ENCODE measurements at places on chromosomes 1 and 21. TPM values are rescaled to one million over a fixed set of nuclear protein-coding genes. Genes with fewer than 3 reads are reported as not detected.

DNA sequence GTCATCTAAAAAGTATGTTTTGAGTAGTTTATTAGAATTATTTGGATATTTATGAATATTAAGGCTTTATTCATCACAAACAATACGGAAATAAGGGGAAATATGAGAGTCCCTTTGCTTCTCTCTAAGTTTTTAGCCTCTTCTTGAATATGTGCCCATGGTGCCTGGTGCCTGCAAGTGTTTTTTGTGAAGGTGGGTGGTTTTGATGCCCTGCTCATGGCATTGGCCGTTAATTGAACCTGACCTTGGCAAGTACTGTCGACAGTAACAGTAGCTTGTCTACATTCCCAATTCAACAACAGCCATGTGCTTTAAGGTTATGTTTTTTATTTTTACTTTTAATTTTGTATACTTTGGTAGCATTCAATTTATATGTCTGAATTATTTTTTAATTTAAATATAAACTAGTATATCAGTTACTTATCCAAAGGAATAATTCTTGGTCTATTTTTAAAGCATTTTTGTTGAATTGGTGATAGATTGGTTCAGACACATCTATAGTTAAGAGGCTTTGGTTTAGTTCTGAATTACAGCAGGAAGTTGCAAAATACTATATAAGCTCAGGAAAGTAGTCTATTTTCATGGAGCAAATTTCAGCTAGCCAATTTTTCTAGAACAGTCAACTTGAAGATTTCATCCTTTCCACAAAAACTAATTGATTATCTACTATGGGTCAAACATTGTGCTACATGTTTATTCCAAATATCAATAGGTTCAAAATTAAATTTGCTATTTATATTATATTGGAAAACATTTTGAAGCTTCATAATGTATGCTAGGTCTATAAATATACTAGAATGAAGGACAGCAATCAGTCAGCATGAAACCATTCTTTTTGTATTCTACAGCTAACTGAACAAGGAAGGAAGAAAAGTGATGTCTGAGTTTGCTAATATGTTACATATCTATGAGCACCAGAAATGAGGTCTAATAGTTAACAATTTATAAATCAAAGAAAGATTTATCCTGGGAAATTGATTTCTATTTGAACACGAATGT lies 184.4 kb downstream of the MRPL39 start:
- no peak overlapping the region for H3K4me3 ChIP-seq
- no peaks in the 10 kb centered on the region for H3K27me3 ChIP-seq
- no peak for DNase-seq
- H3K4me1 ChIP-seq, result no peaks in the 10 kb centered on the region
- H3K36me3 ChIP-seq, result no peaks in the 10 kb centered on the region
- no peak overlapping the region for H3K27ac ChIP-seq

DNA sequence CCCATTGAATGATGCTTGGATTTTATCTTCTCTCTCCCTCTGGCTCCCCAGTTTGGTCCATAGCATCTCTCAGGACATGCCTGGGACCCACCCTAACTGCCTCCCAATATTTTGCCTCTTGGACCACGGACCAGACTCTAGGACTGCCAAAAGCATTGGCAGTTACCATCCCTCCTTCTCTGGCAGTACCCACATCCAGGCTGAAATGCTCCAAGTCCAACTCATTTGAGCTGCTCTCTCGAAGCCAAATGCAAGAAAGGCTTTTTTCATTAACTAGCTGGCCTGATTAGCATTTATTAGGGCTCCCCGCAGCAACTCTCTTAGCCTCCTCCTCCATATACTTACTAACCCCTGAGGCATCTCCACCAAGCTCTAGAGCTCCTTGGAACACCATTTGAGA lies 140.0 kb upstream of the GRIK3 start:
- no peak for DNase-seq
- H3K36me3 ChIP-seq, result no peaks in the 10 kb centered on the region
- no peaks in the 10 kb centered on the region for H3K4me1 ChIP-seq
- no peak overlapping the region for H3K4me3 ChIP-seq
- H3K27ac ChIP-seq, result no peak overlapping the region

DNA sequence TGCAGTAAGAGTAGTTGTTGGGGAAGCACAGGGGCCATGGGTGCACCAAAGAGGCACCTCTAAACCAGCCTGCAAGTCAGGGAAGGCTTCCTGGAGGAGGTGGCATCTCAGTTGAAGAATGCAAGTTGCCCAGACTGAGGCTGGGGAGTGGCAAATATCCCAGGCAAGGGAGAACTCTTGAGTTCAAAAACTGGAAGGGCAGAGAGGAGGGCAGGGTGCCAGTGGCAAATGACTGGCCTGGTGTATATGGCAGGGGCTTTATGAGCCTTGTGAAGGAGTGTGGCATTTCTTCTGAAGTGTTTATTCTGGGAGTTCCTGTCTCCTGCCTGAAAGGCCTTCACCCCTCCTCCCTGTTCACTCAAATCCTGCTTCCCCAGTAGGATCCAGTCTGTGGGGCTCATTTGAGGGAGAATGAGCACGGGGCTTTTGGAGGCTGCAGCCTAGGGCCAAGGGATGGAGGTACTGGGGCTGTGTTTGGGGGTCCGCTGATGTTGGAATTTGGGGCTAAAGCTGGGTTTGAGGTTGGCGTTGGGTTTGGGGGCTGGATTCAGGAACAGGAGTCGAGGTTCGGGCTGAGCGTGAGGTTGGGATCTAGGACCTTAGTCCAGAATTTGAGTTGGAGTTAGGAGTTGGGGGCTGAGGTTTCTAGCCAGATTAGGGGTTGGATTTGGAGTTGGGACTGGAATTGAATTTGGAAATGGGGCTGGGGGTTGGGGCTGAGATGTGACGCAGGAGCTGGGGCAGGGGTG lies at the start of gene TMEM125:
TMEM125 (plus strand) TSS at position 357 of the 749 bp plus-strand sequence. CDS start 2,740 bp downstream, outside the sequence.
- no peak within 1 kb of the TSS for H3K27ac ChIP-seq
- no peak within 1 kb of the TSS for H3K4me3 ChIP-seq
- H3K36me3 ChIP-seq, result no peaks in the 10 kb centered on the region
- H3K27me3 ChIP-seq, result no peaks in the 10 kb centered on the region
- H3K4me1 ChIP-seq, result no peaks in the 10 kb centered on the region
- DNase-seq, result no peak

GRCh38 chr1:182569939-182570610 lies 19.0 kb downstream of the RNASEL start:
- no peaks in the 10 kb centered on the region for H3K27me3 ChIP-seq
- DNase-seq, result no peak
- H3K4me3 ChIP-seq, result no peak overlapping the region
- H3K4me1 ChIP-seq, result no peaks in the 10 kb centered on the region
- H3K27ac ChIP-seq, result no peak overlapping the region
- peaks cover 2% of the 10 kb centered on the region for H3K36me3 ChIP-seq

DNA sequence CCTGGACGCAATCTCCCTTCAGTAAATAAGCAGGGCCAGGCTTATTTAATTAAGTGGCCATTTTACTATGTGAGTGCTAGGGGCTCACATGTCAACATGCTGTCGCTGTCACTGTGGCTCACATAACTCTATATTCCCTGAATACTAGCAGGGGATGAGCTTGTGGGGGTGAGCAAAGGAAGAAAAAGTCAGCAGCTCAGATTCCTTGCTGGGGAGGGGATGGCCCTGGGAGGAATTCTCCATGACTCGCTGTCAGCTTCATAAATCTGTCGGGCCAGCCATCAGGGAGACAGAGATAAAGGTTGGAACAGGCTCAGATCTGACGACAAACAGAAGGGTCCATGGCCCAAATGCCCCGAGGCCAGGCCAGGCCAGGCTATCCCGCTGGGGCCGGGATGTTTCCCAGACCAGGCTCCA lies 26.0 kb upstream of the PLEKHG5 start:
- H3K27ac ChIP-seq, result no peak overlapping the region
- peak; percentile 46 for DNase-seq

GRCh38 chr1:63921359-63921758 lies 147.5 kb downstream of the ROR1 start:
- H3K36me3 ChIP-seq, result no peaks in the 10 kb centered on the region
- no peak for DNase-seq
- H3K27ac ChIP-seq, result peak overlapping the region; percentile 36
- H3K4me3 ChIP-seq, result no peak overlapping the region
- H3K4me1 ChIP-seq, result peaks cover 6% of the 10 kb centered on the region
- no peaks in the 10 kb centered on the region for H3K27me3 ChIP-seq

DNA sequence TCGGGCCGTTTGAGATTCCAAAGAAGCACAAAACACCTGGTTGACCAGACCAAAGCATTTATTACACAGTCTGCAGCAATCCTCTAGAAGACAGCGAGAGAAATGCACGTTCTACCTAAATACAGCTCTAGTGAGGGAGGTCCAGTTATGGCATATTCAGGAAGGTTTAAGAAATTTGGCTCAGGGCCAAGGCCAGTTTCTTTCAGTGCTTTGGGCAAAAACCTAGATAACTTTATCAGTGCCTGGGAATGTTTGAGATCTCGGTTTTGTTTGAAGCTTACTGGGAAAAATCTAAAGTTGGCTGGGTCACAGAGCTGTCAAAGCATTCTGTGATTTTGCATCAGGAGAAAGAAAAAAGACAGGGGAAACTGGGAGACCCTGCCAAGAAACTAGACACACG lies 514.0 kb upstream of the TMPRSS15 start:
- H3K36me3 ChIP-seq, result no peaks in the 10 kb centered on the region
- H3K27ac ChIP-seq, result no peak overlapping the region
- DNase-seq, result no peak
- H3K27me3 ChIP-seq, result no peaks in the 10 kb centered on the region
- no peaks in the 10 kb centered on the region for H3K4me1 ChIP-seq

DNA sequence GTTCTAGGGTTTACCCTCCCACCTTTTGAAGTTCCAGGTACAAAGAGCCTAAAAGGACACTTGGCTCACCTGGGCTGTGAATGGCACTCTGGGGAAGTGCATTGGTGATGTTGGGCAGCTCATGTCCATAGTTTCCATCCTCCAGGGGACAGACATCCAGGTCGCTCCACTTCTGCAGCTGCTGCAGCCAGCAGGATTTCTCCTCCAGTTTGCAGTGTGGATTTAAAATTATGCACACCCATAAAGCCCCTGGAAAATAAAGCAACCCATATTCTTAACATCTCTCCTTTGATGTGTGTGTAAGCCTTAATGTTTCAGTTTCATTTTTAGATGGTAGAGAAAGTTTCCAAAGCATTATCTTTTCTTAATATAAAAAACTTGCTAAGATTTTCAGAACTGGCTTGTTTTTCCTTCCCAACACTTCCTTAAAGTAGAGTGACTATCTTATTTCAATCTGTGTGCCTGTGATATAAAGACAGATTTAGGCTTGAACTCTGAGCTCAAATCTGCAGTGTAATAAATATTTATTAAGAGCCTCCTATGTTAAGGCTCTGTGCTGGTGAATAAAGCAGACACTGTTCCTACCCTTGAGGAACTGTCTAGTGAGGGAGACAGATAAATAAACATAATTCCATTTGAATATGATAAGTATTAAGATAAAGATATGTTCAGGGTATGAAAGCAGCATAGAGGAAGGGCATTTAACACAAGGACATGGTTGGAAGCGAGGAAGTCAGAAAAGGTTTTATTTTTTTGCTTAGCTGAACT lies 39.1 kb downstream of the UROD start:
- DNase-seq, result no peak
- H3K4me1 ChIP-seq, result no peaks in the 10 kb centered on the region
- H3K27me3 ChIP-seq, result no peaks in the 10 kb centered on the region
- H3K36me3 ChIP-seq, result no peaks in the 10 kb centered on the region

DNA sequence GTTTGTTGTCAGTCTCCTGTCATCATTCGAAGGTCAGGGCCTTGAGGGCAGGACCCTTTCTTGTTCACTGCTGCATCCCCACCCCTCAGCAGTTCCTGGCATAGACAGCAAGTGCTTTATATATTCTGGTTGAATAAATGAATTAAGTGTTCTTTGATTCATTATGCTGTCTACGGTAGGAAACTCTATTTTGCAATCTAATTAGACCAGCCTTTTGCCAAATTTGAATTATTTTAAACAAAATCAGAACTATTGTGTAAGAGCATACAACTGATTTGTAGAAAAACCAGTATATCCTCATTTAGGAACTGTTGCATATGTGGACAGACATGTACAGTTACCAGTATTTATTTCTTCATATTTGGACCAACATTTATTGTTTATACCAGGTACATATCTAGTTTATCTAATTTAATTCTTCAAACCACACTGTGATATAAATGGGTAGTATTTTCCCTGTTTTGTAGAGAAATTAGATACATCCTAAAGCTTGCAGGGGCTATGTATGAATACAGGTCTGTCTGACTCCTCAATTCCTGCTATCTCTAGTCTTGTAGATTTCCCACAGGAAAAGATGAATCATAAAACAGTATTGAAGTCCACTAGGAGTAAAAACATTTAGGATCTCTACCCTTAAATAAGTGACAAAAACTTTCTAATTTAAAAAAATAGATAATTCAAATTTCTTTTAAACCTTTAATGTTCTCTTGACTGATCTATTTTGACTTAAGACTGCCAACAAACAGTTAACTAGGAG lies 10.4 kb downstream of the MGST3 start:
- no peaks in the 10 kb centered on the region for H3K36me3 ChIP-seq
- peaks cover 12% of the 10 kb centered on the region for H3K4me1 ChIP-seq
- DNase-seq, result no peak
- no peak overlapping the region for H3K4me3 ChIP-seq
- no peaks in the 10 kb centered on the region for H3K27me3 ChIP-seq

- H3K27me3 ChIP-seq, result no peaks in the 10 kb centered on the region
- peaks cover 2% of the 10 kb centered on the region for H3K36me3 ChIP-seq
- peak overlapping the region; percentile 97 for H3K27ac ChIP-seq
Observed at GRCh38 chr1:21932127-21932526, 5.0 kb downstream of the HSPG2 start.

DNA sequence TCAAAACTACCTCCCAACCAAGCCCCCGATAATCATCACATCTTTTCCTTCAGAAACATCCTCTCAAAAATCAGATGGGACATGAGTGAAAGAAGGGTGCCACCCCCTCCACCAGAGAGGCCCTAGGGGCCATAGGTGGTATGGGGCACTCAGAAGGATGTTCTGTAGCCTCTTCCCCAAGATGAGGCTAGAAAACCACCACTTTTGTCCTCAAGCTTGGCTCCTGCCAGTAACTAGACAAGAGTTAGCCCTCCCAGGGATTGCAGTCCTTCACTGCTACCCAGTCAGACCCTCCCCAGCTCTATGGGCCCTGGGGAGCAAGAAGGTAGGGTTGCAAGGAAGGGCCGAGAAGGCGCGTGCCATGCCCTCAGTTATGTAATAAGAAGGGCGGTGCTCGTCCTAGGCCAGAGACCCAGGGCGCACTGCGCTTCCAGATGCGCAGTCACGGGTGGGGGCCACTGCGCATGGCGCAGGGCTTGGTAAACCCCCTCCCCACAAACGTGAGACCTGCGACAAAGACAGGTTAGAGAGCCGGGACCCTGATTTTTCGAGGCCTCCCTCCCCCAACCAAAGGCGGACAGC lies 69.7 kb downstream of the CD46 start:
- peak overlapping the region; percentile 95 for H3K27ac ChIP-seq
- H3K36me3 ChIP-seq, result peaks cover 2% of the 10 kb centered on the region
- peaks cover 3% of the 10 kb centered on the region for H3K4me1 ChIP-seq
- no peaks in the 10 kb centered on the region for H3K27me3 ChIP-seq
- peak overlapping the region; percentile 98 for H3K4me3 ChIP-seq
- no peak for DNase-seq

ACTL8 gene
- not detected for total RNA-seq

UBXN10 gene
- 0.33 TPM for total RNA-seq

CNIH4 gene
- 45.3 TPM for total RNA-seq

VSIG8 gene
- 0.21 TPM for total RNA-seq

G0S2 gene
- total RNA-seq, result 21.3 TPM

LCA5L gene
- 0.39 TPM for total RNA-seq

ELAPOR1 gene
- 1.5 TPM for total RNA-seq

BSND gene
- not detected for total RNA-seq
